ENCODE measurements at places on chromosomes 5 and 9. TPM values are rescaled to one million over a fixed set of nuclear protein-coding genes. Genes with fewer than 3 reads are reported as not detected.

The HAVCR1 gene
- 135 TPM for total RNA-seq

The IFNK gene
- total RNA-seq = not detected

The STING1 gene
- total RNA-seq = not detected

The GGTA1 gene
- total RNA-seq = not detected

The CHMP5 gene
- total RNA-seq = 52.5 TPM

The KCNV2 gene
- not detected for total RNA-seq

The FBP2 gene
- total RNA-seq = not detected

The CCDC183 gene
- 4.2 TPM for total RNA-seq

The IL33 gene
- total RNA-seq = not detected

The NMUR2 gene
- 0.57 TPM for total RNA-seq

The PRRT1B gene
- total RNA-seq = 5.0 TPM

The ZNF474 gene
- total RNA-seq = not detected

The SMIM27 gene
- 5.3 TPM for total RNA-seq

The ECM2 gene
- not detected for total RNA-seq

The ACOT12 gene
- total RNA-seq = 1.4 TPM

The NIM1K gene
- total RNA-seq = not detected

The WHRN gene
- total RNA-seq = 1.4 TPM

The VLDLR gene
- 35.7 TPM for total RNA-seq

The OTULINL gene
- 18.3 TPM for total RNA-seq
